ENCODE measurements at places on chromosomes 3 and 15.

DNA sequence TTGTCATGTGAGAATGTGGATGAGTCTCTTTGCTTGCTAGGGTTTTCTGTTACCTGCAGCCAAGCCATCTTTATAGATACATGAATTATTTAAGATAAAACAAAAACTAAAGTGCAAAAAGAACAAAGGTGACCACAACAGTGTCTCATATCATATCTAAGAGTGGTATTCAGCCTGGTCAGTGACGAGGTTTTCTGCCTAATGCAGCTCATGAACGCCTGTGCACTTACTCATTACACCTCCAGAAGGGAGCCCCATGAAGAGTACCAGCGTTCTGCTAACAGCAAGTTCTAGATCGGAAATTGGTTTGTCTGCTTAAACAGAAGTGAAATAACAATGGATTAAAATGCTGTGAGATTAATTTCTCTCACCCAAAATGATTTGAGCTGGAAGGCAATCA, 19.2 kb downstream of the PXYLP1 start:
- DNase-seq = no peak

GRCh38 chr3:11601446-11602238, 42.1 kb downstream of the VGLL4 start:
- DNase-seq = peak; percentile 59

GRCh38 chr15:35455201-35455600, 90.8 kb downstream of the DPH6 start:
- peak; percentile 57 for DNase-seq

DNA sequence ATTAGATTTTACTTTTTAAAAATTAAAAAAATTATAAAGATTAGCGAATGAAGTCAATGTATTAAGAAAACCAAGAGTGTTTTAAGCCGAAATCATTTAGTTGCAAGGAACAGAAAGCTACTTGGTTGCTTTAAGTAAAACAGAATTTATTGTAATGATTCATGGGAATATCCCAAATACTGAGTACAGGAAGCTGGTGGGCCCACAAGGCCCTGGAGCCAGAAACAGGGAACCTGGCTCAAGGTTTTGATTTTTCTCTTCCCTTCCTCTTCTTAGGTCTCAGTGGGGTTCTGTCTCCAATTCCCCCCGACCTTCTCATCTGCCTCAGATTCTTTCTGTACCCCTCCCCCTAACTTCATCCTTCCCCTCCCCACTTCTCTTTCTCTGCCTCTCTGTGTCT, 229.0 kb downstream of the TLE3 start:
- no peak for DNase-seq

- DNase-seq = no peak
Measured at GRCh38 chr3:44983484-44983941, 7.5 kb downstream of the EXOSC7 start.

DNA sequence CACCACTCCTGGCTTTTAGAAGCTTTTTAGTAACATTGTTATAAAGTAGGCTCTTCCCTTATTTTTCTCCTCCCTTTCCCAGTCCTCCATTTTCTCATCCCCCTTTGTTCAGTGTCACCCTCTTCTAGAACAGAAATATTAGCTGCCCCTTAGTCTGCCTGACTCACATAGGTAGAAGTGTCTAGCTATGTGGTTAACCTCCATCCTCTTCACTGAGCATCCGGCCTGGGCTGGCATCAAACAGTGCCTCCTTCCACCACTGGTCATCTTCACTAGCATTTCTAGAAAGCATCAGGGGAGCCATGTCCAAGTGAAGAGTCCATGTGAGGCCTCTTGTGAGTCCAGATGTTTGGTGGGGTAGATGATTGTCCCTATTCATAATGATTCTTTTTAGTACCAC, 70.0 kb upstream of the SKOR1 start:
- DNase-seq = no peak

Measured in fibroblast of villous mesenchyme (primary cell).